ENCODE measurements at places on chromosomes 2 and 18. TPM values are rescaled to one million over a fixed set of nuclear protein-coding genes. Genes with fewer than 3 reads are reported as not detected.

Gene CYP1B1
- 115 TPM for total RNA-seq

Gene NEUROD1
- total RNA-seq: not detected

Gene RNF144A
- total RNA-seq: 6.7 TPM

Gene EMILIN1
- total RNA-seq: 180 TPM

Gene SLC25A12
- total RNA-seq: 34.6 TPM

Gene FAP
- total RNA-seq: 28.6 TPM

Gene RND3
- total RNA-seq: 67.0 TPM

Gene LRRC30
- not detected for total RNA-seq

GRCh38 chr2:220787251-220787650 lies 784.9 kb downstream of the EPHA4 start:
- no peaks in the 10 kb centered on the region for H3K27me3 ChIP-seq
- H3K4me3 ChIP-seq: no peak overlapping the region
- no peaks in the 10 kb centered on the region for H3K36me3 ChIP-seq
- DNase-seq: no peak
- H3K27ac ChIP-seq: no peak overlapping the region

- no peak for DNase-seq
- H3K27ac ChIP-seq: no peak overlapping the region
- no peaks in the 10 kb centered on the region for H3K27me3 ChIP-seq
- no peaks in the 10 kb centered on the region for H3K36me3 ChIP-seq
- H3K4me1 ChIP-seq: no peaks in the 10 kb centered on the region
- H3K4me3 ChIP-seq: no peak overlapping the region
These were observed 43.9 kb upstream of the RFX8 start for GRCh38 chr2:101518578-101519492.

- no peak overlapping the region for H3K27ac ChIP-seq
- H3K27me3 ChIP-seq: no peaks in the 10 kb centered on the region
- no peak for DNase-seq
- H3K36me3 ChIP-seq: no peaks in the 10 kb centered on the region
- H3K4me1 ChIP-seq: no peaks in the 10 kb centered on the region
- no peak overlapping the region for H3K4me3 ChIP-seq
These were observed 116.5 kb upstream of the OTOS start for GRCh38 chr2:240256704-240257637.

GRCh38 chr18:57447154-57447621 lies 12.0 kb downstream of the ONECUT2 start:
- no peaks in the 10 kb centered on the region for H3K27me3 ChIP-seq
- H3K27ac ChIP-seq: no peak overlapping the region
- no peaks in the 10 kb centered on the region for H3K36me3 ChIP-seq

DNA sequence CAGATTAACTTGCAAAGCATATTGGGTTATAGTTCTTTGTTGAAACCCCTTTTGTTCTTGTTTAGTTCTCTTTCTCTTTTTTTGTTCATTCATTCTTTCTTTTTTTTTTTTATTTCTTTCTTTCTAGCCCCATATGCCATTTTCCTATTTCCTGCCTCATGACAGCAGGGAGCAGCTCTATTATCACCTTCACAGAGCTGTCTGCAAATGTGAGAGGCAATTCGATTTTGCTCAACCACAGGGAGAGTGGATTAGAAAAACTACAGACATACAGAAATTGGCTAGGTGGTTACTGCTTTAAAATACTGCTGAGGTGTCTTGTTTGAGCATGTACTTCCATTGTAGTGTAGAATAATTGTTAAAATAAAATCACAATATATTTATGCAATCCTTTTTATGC lies 44.2 kb upstream of the TBR1 start:
- no peaks in the 10 kb centered on the region for H3K4me1 ChIP-seq
- H3K4me3 ChIP-seq: no peak overlapping the region
- H3K27ac ChIP-seq: no peak overlapping the region
- H3K36me3 ChIP-seq: no peaks in the 10 kb centered on the region
- no peak for DNase-seq

DNA sequence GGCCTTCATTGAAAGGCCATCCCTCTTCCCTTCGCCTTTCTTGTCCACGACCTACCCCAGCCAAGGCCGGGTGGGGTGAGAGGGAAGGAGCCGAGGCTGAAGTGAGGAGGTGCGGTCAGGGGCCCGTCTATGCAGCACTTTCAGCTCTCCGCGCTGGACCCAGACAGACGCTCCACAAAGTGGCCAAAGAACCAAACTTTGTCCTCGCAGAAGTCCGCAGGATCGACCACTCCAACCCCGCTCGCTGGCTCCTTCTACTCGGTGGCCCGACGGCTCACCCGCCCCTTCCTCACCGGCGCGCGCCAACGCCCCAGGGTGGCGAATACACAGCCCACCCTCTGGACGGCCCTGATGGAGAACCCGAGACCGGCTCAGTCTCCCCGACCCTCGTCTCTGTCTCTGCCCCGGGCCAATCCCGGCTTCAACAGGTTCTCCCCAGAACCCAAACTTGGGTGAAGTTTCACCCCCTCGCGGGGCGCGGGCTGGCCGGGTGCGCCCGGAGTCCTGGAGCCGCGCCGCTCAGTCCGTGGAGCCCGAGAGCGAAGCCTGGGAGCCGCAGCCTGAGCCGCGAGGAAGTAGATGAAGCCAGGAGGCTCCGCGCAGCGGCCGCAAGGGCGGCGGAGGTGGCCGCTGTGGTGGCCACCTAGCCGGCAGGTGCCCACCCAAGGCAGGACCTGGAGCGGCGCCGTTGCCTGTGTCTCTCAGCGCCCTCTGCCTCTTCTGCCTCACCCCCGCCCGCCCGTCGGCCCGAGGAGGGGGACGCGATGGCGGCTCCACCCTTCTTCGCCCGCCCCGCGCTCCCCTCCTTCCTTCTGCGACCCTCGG lies 26.7 kb upstream of the ALPP start:
- no peak overlapping the region for H3K27ac ChIP-seq
- peak; percentile 37 for DNase-seq
- H3K4me1 ChIP-seq: no peaks in the 10 kb centered on the region
- H3K4me3 ChIP-seq: no peak overlapping the region

DNA sequence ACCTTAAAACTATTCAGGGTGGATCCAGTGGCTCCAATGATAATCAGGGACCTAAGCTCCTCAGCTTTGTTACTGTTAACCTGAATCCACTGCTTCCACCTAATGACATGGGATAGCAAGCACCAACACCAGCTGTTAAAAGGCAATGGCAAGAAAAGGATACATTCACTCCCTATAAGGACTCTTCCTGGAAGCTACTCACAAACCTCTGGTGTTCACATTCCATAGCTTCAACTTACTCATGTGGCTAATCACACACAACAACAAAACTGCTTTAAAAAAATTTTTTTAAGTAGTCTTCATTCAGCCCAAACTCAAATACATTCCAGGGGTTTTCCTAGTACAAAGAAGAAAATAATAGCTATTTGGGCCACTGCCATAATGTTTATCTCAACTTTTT lies 24.5 kb downstream of the ROCK2 start:
- no peak overlapping the region for H3K27ac ChIP-seq
- H3K4me3 ChIP-seq: no peak overlapping the region
- no peak for DNase-seq
- no peaks in the 10 kb centered on the region for H3K36me3 ChIP-seq
- no peaks in the 10 kb centered on the region for H3K4me1 ChIP-seq

GRCh38 chr2:209422191-209422754 lies 1.6 kb upstream of the MAP2 start:
- H3K4me1 ChIP-seq: no peaks in the 10 kb centered on the region
- H3K36me3 ChIP-seq: no peaks in the 10 kb centered on the region
- H3K27me3 ChIP-seq: no peaks in the 10 kb centered on the region
- H3K4me3 ChIP-seq: no peak overlapping the region

- H3K4me3 ChIP-seq: no peak overlapping the region
- no peak overlapping the region for H3K27ac ChIP-seq
- no peaks in the 10 kb centered on the region for H3K4me1 ChIP-seq
- no peak for DNase-seq
- no peaks in the 10 kb centered on the region for H3K27me3 ChIP-seq
- H3K36me3 ChIP-seq: no peaks in the 10 kb centered on the region
These were observed 536.7 kb downstream of the TNS1 start for GRCh38 chr2:217466104-217466503.

DNA sequence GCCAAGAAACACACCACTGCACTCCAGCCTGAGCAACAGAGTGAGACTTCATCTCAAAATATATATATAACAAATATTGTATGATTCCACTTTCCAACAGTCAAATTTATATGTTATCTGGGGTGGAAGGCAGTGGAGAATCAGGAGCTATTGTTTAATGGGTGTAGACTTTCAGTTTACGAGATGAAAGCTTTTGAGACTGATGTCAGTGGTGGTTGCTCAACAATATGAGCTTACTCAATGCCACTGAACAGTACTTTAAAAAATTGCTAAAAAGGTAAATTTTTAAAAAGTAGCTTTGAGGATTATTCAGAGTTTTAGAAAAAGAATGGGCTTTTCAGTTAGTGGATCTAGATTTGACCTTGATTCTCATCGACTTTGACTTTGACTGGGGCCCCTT lies 105.9 kb upstream of the ST6GAL2 start:
- no peaks in the 10 kb centered on the region for H3K36me3 ChIP-seq
- H3K27me3 ChIP-seq: no peaks in the 10 kb centered on the region
- H3K4me3 ChIP-seq: no peak overlapping the region
- peaks cover 3% of the 10 kb centered on the region for H3K4me1 ChIP-seq

DNA sequence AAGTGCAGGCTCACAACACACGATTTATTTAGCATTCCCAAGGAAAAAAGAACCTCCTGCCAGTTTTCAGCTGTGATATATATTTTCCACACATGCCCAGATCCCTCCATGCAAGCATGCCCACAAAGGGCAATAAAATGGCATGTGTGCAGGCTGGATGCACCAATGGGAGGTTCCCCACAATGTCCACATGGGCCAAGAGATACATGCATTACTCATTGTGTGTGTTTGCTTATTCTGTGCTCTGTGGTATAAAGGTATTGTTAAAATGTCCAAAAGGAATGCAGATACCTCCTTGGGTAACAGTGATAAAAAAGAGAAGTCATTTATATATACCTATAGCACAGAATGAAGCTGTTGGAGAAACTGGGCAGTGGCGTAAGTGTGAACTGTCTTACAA lies 207.4 kb downstream of the FHOD3 start:
- no peaks in the 10 kb centered on the region for H3K36me3 ChIP-seq
- H3K4me3 ChIP-seq: no peak overlapping the region
- H3K27me3 ChIP-seq: no peaks in the 10 kb centered on the region

- H3K36me3 ChIP-seq: no peaks in the 10 kb centered on the region
- H3K27ac ChIP-seq: no peak overlapping the region
- no peaks in the 10 kb centered on the region for H3K27me3 ChIP-seq
- peaks cover 4% of the 10 kb centered on the region for H3K4me1 ChIP-seq
- H3K4me3 ChIP-seq: no peak overlapping the region
- DNase-seq: no peak
These were observed 315.2 kb upstream of the CHAC2 start for GRCh38 chr2:53452400-53452799.

GRCh38 chr2:20455076-20455587 lies 8.3 kb downstream of the RHOB start:
- H3K27ac ChIP-seq: no peak overlapping the region
- H3K4me1 ChIP-seq: no peaks in the 10 kb centered on the region
- no peaks in the 10 kb centered on the region for H3K36me3 ChIP-seq
- DNase-seq: no peak
- H3K27me3 ChIP-seq: no peaks in the 10 kb centered on the region

DNA sequence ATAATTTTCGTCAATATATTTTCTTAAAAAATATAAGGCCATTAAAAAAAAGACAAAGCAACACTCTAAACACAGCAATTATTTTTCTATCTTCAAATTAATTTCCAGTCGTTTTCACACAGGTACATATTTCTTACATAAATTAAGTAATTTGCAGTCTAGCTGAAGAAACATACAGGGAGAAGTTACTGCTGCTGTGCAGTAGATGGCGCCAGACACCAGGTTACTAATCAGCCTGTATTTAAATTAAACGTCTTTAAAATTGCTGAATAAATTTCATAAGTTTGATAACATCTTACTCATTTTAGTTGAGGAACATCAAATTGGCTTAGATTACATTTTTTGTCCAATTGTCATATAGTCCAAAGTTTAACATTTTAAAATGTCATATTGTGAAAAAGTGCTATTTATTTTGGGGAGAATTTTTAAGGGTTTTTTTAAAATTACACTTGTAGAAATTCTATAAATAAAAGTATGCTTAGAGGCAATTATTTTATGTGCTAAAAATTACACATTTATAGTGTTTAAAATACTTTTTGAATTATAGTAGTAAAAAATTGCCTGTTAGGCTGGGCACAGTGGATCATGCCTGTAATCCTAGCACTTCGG lies 88.4 kb downstream of the PMAIP1 start:
- no peak for DNase-seq
- no peaks in the 10 kb centered on the region for H3K36me3 ChIP-seq
- no peaks in the 10 kb centered on the region for H3K27me3 ChIP-seq
- H3K4me1 ChIP-seq: no peaks in the 10 kb centered on the region

GRCh38 chr2:158182676-158183295 lies 81.1 kb downstream of the UPP2 start:
- no peaks in the 10 kb centered on the region for H3K4me1 ChIP-seq
- H3K27me3 ChIP-seq: no peaks in the 10 kb centered on the region
- no peak for DNase-seq
- no peak overlapping the region for H3K27ac ChIP-seq

DNA sequence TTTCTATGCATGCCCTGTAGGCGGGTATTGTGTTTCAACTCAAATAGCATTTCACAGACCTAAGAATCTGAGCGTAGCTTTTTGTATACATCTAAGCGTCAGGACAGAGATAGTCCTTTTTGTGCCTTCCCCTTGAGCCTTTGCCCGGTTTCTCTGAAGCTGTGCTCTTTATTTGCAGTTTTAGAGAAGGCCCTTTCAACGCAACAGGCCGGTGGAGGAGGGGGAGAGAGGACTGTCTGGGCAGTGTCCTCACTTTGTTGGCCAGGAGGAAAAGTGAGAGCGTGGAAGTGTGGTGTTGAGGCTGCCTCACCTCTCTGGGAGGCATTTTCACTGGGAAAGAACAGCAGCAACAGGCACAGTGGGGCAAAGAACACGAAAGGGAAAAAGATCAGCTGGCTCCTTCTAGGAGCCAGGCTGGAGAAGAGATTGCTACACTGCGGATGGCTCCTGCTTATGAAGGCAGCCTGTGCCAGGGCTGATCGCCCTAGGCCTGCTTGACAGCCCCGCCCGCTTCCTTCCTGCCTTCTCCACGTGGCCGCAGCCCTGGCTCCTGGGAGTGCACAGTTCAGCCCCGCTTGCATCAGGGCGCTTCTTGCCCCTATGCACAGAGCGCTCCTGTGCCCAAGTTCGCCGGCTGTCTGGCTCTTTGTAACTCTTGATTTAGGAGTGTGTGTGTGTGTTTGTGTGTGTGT lies 195.6 kb upstream of the POU3F3 start:
- no peaks in the 10 kb centered on the region for H3K27me3 ChIP-seq
- no peaks in the 10 kb centered on the region for H3K36me3 ChIP-seq
- H3K27ac ChIP-seq: no peak overlapping the region

- DNase-seq: no peak
- no peak overlapping the region for H3K27ac ChIP-seq
- no peaks in the 10 kb centered on the region for H3K27me3 ChIP-seq
- H3K36me3 ChIP-seq: no peaks in the 10 kb centered on the region
- peaks cover 2% of the 10 kb centered on the region for H3K4me1 ChIP-seq
- H3K4me3 ChIP-seq: no peak overlapping the region
These were observed 46.3 kb downstream of the TCF7L1 start for GRCh38 chr2:85179541-85179940.

- no peaks in the 10 kb centered on the region for H3K4me1 ChIP-seq
- no peak overlapping the region for H3K27ac ChIP-seq
- no peak overlapping the region for H3K4me3 ChIP-seq
- H3K36me3 ChIP-seq: no peaks in the 10 kb centered on the region
These were observed 240.2 kb downstream of the SH3BP4 start for GRCh38 chr2:235191978-235192377.

Measured in aorta (tissue), 5 donors.